H7 (cell line): ENCODE measurements at places on chromosomes 12 and 14.
A peak's percentile ranks its signal among the peaks of the same experiment; 100 is the strongest.

- peak; percentile 21 for DNase-seq
Observed at GRCh38 chr12:121000530-121000929, 15.8 kb downstream of the C12orf43 start.

DNA sequence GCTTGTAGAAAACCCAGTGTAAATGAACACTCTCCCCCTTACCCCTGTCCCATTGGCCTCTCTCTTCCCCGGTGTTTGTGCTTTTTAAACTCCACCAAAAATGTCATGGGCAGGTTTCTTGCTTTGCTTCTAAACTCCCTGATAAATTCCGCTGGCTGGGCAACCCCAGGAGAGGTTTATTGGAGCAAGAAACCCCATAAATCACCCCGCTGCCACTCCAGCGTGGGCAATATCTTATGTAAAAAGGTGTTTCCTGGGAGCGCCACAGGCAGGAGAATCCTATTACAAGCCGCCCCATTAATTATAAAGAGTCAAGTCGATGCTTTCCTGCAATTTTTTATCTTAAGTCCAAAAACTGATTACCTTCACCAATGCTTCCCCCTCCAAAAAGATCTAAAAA lies 22.8 kb downstream of the LHX5 start:
- DNase-seq, result no peak

DNA sequence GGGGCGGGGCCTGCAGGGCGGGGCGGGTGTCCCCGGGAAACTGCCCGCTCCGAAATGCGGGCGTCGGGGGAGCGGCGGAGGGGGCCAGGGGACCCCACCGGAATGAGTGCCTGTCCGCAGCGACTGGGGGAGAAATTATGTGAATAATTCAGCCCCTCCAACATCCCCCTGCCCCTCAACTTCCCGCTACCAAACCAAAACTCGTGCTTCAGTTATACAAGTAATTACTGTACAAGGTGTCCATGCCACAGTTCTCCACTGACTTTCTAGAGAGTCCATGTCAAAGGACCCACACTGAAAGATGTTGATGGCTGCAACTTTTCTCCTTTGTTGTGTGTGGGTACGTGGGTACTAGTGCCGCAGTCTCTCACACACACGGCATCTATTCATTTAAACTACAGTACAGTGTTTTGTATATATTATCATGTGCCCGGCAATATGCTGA lies 414 bp upstream of the CDK17 start:
- DNase-seq, result no peak

DNA sequence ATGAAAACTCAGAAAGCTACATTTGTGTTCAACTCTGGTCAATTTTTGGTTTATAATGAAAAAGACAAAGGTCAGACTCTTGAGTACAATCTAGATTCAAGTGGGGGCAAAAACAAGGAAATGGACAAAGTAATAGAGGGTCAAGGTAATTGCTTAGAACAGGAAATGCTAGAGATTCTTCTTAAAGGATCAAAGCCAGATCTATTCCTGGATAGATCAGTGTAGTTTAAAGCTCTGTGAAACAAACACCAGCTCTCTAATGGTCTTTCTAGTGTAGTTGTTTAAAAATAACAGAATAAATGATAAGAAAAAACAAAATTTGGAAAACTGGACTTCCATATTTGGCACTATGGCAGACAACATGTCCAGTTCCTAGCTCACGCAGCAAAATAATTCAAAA lies 70.7 kb upstream of the SLC8A3 start:
- DNase-seq, result no peak
